ENCODE measurements at places on chromosomes 2 and 18.

DNA sequence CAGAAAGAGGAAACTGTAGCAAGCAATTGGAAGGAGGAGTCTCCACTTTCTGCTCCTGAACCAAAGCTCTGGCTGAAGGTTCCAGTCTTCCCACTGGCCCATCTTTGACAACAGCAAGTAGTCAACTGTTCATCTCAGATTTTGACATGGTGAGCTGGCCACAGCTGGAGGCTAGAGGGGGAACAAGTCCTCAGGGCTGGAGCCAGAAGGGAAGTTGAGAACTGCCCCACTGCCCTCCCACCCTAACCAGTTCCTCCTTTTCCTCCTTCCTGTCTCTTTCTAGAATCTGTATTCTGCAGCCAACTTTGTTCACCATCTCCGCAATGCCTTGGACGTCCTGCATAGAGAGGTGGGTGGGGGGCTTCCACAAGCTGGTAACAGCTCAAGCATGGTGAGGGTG is 105.8 kb downstream of the PLB1 start:
- DNase-seq: no peak

- no peak for DNase-seq
These were observed 5.5 kb upstream of the TSPYL6 start for GRCh38 chr2:54261537-54261936.

- DNase-seq: no peak
These were observed 235.3 kb downstream of the DYM start for GRCh38 chr18:49225160-49225559.

GRCh38 chr18:79903071-79903635 is 48.3 kb downstream of the SLC66A2 start:
- no peak for DNase-seq

DNA sequence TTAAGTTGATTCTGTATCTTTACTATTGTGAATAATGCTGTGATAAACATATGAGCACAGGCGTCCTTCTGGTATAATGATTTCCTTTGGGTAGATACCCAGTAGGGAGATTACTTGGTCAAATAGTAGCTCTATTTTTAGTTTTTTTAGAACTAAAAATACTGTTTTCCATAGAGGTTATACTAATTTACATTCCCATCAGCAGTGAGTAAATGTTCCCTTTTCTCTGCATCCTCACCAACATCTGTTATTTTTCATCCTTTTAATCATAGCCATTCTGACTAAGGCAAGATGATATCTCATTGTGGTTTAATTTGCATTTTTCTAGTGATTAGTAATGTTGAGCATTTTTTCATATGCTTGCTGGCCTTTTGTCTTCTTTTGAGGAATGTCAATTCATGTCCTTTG is 35.1 kb downstream of the PMS1 start:
- DNase-seq: no peak

GRCh38 chr18:7084080-7085065 is 33.2 kb downstream of the LAMA1 start:
- no peak for DNase-seq

DNA sequence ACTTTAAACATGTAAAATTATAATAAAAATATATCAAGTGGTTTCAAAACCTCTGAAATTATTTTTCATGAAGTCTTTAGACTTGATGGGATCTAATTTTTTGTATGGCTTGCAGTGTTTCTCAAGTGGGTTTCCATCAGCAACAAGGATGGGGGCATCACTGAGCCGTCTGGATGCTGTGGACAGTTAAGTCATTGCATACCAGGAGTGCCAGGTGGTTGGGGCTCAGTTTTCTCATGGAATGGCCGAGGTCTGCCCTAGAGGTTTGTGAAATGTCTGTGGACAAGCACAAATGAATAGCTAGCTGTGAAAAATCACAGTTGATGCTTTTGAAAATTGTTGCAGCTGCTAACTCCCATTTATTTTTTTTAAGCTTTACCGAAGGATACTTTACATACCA is 1.7 kb downstream of the PRELID3A start:
- peak; percentile 24 for DNase-seq

GRCh38 chr2:27262379-27263286 is at the start of gene SLC30A3:
SLC30A3 (minus strand) TSS chr2:27263047; CDS start chr2:27262906, 141 bp downstream.
- DNase-seq: no peak

- no peak for DNase-seq
These were observed 781.9 kb upstream of the ID2 start for GRCh38 chr2:7899923-7900322.
